IPS DF 6.9 (cell line): ENCODE measurements at places on chromosomes 2 and 18.

DNA sequence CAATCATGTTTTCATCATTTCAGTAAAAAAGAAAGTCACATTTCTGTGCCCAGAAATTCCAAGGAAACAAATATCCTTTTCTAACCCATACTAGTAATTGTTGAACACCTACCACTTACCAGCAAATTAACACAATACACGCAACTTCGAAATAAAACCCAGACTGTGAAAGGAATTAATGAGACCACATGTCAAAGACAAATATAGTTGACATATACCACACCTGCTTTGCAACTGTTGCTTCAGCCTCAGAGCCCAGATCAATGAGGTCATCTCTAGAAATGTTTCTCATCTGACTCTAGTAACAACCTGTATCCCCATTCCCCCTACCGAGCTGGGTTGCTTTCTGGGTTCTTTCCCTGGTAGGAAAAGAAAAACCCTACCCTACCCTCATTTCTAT is 52.6 kb downstream of the TRIP12 start:
- DNase-seq = no peak

- DNase-seq = no peak
Observed at GRCh38 chr18:58645398-58645797, 16.5 kb upstream of the ALPK2 start.

- DNase-seq = no peak
Observed at GRCh38 chr18:6623278-6623677, 106.2 kb upstream of the ARHGAP28 start.

- no peak for DNase-seq
Observed at GRCh38 chr2:219228911-219229304, 528 bp downstream of the ATG9A start.

GRCh38 chr18:48820483-48821250 is 130.1 kb downstream of the SMAD7 start:
- no peak for DNase-seq

DNA sequence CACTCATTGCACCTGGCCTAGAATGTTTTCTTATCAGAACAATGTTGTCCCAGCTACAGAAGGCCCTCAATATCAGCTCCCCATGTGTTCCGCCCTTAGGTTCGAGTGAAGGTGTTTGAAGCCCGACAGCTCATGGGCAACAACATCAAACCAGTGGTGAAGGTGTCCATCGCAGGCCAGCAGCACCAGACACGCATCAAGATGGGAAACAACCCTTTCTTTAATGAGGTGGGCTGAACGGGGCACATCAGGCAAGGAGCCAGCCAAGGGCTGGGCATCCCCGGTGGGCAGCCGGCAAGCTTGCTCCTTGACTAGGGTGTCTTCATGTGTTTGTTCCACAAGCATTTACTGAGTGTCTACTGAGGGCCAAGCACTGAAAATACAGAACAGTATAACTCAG is 9.2 kb downstream of the FER1L5 start:
- no peak for DNase-seq

- no peak for DNase-seq
Observed at GRCh38 chr2:99659874-99660273, 170.1 kb upstream of the REV1 start.

DNA sequence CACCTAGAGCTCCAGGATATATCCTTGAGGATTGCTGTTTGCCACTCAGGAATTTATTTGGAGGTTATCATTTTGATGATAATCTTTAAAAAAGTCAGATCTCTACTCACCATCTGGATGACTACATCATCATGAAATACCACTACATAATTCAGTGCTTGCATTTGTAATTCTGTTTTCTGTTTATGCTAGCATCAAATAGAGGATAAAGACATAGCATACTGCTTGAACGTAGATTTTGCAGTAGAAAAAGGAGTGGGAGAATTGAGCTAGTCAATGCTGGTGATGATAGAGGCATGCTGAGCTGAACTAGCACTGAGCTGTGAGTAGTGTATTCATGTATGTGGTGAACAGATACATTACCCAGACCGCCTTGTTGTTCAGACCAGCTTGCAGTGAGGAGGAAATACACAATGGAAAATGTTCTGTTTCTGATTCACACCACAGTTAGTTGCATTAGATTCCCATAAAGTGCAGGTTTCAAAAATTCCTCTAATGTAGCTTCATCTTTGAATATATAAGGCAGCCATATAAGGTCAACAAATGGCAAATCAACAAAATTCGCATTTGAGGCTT is 68.8 kb upstream of the CDC42EP3 start:
- DNase-seq = no peak

GRCh38 chr2:46294176-46294836 is 2.9 kb upstream of the EPAS1 start:
- no peak for DNase-seq

DNA sequence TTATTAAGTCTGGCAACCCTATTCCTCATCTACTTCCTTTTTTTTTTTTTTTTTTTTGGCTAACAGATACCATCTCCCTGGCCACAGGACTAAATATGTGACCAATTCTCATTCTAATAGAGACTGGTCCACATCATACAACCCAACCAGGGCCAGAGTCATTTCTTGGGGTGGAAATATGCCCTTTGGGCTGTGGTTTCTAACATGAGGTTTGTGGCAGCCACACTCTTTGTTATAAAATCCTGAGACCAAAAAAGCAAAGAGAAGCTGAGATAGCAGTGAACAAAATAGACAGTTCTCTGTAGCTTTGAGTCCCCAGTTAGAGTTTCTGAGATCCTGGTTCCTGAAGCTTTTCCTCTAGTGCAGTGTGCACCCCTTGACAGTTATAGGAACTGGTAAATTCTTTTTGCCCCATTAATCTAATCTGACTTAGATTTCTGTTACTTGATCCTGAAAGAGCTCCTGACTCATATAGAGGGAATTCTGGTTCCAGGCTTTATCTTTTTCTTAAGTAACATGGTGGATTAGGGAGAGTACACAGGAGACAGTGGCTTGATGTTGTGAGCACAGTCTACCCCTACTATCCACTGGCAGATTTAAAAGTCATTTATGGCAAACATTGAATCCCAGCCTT is 86.8 kb downstream of the MAIP1 start:
- no peak for DNase-seq

GRCh38 chr2:18208956-18209355 is 330.5 kb downstream of the KCNS3 start:
- DNase-seq = no peak

- DNase-seq = no peak
Observed at GRCh38 chr2:145015561-145015960, 495.6 kb upstream of the ZEB2 start.

DNA sequence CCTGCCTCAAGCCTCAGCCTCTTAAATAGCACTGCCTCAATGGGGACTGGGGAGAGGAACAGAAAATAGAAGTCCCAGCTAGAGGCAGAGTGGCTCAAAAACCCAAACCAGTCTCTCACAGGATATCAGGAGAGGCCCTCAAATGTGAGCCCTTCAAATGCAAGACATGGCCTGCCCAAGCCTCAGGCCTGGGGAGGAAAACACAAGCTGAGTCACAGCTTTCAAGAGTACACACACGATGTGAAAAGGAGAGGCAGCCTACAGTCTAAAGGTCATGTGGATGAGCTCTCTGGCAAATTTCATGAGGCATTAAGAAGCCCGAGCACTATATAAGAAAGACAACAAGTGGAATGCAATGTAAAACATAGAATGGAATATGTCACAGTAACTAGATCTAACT is 316.6 kb upstream of the MEX3C start:
- no peak for DNase-seq

DNA sequence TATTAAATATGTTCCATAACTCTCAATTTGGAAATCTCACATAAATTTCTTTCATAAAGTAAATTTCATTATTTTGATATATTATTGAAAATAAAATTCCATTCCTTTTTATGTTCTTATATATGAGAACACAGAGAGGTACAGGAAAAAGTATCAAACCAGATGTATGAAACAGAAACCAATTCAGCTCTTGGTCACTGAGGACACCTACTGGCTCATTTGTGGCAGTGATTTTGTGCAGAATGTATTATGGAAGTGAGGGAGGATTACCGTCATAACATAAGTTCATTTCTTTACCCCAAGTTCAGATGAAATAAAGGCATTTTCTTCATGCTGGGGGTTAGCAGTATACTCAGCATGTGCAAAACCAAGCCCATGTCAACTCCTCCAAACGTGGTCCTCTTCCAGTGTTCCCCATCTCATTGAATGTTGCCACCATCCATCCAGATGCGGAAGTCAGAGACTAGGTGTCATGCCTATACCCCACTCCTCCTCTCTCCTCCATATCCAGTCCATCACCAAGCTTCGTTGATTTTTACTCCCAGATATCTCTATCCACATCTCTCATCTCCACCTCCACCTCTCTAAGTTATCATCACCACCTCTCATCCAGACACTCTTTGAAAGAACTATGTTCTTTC is 41.7 kb upstream of the MALL start:
- peak; percentile 18 for DNase-seq
